ENCODE measurements at places on chromosomes 7 and 10. TPM values are rescaled to one million over a fixed set of nuclear protein-coding genes. Genes with fewer than 3 reads are reported as not detected.

PLAU gene
- total RNA-seq, result 4.2 TPM

POLD2 gene
- total RNA-seq, result 60.8 TPM

ITGA8 gene
- 26.2 TPM for total RNA-seq

GPAM gene
- total RNA-seq, result 6.3 TPM

LAMB1 gene
- 202 TPM for total RNA-seq

ANKRD61 gene
- not detected for total RNA-seq

OR9A2 gene
- not detected for total RNA-seq

CYP2E1 gene
- total RNA-seq, result 0.83 TPM

FGFBP3 gene
- 0.58 TPM for total RNA-seq

GPR26 gene
- total RNA-seq, result not detected

OPALIN gene
- not detected for total RNA-seq

ZSCAN25 gene
- total RNA-seq, result 15.6 TPM

DMTF1 gene
- 31.4 TPM for total RNA-seq

ADAM22 gene
- total RNA-seq, result 1.8 TPM

PURB gene
- 40.9 TPM for total RNA-seq

HGF gene
- total RNA-seq, result 13.4 TPM

CHAT gene
- not detected for total RNA-seq

NKX1-2 gene
- total RNA-seq, result not detected

TNS3 gene
- 51.5 TPM for total RNA-seq

CPSF4 gene
- 20.5 TPM for total RNA-seq

FRMPD2 gene
- not detected for total RNA-seq

WAC gene
- total RNA-seq, result 134 TPM

TACC2 gene
- total RNA-seq, result 53.7 TPM

ANXA8L1 gene
- total RNA-seq, result not detected

ADARB2 gene
- total RNA-seq, result 2.5 TPM

GFRA1 gene
- total RNA-seq, result 56.0 TPM

SLC26A3 gene
- total RNA-seq, result 4.5 TPM

LIPJ gene
- not detected for total RNA-seq

PNLIP gene
- not detected for total RNA-seq

FERD3L gene
- total RNA-seq, result not detected

UCN3 gene
- total RNA-seq, result not detected

UNC5B gene
- total RNA-seq, result 3.7 TPM

LRRN3 gene
- total RNA-seq, result 0.39 TPM

CDHR1 gene
- total RNA-seq, result under 0.01 TPM

TET1 gene
- total RNA-seq, result 9.6 TPM

NKX6-2 gene
- total RNA-seq, result not detected

HOXA1 gene
- 1.4 TPM for total RNA-seq

UNCX gene
- total RNA-seq, result not detected

GLI3 gene
- total RNA-seq, result 17.8 TPM

MRC1 gene
- total RNA-seq, result 39.6 TPM

CCL24 gene
- not detected for total RNA-seq

FAM25A gene
- total RNA-seq, result not detected

All from esophagus muscularis mucosa (tissue), 4 donors.